Sciatic nerve (tissue), 2 donors: ENCODE measurements at places on chromosomes 5 and 9.

DNA sequence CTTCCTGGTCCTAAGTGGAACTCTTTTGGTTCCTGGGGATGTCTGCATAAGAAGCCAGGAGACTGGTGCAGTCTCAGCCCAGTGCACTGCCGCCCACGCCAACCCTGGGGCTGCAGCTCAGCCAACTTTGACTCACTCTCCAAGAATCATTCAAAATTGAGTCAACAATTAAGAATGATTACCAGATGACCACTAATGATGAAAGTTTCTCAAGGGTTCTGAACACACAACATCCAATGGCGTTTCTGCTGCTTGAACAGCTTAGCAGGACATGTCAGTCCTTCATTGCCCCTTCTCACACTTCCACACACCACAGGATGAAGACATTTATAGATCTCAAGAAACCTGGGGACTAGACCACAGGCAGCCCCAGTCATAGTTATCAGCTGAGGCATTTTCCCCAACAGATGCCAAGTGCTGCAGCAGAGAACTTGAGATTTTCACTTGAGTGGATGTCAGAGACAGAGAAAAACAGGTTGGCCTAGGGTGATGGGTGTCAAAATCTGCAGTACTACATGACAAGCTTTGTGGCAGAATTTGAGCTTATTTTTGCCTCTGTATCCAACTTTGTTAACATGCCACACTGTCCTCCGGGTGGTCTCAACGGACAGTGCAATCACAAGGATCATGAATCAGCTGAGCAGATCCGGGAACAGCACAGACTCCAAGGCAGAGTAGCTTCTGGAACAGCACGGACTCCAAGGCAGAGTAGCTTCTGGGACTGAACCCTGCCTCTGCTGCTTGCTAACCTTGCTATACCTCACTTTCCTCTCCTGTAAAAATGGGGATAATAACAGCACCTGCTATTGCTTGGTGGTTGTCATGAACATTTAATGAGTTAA lies 356.1 kb downstream of the SPOCK1 start:
- DNase-seq: no peak

DNA sequence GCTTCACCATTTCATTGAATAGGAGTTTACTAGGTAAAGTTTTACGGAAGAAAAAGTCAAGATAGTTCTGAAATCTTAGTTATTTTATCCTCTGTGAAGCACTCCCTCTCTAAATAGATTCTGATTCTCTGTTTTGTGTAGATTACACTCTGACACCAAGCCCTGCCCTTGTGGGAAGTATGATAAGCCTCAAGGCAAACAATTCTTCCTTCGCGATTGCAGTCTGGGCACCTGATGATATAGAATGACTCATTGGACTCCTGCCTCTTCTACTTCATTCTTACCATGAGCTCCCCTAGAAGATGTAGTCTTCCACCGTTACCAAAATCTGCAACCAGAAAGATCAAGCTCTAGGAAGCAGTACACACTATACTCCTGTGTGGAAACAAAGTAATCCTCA lies 626.9 kb upstream of the PTGER4 start:
- no peak for DNase-seq

GRCh38 chr9:91418215-91418610 lies 5.4 kb downstream of the NFIL3 start:
- no peak for DNase-seq

DNA sequence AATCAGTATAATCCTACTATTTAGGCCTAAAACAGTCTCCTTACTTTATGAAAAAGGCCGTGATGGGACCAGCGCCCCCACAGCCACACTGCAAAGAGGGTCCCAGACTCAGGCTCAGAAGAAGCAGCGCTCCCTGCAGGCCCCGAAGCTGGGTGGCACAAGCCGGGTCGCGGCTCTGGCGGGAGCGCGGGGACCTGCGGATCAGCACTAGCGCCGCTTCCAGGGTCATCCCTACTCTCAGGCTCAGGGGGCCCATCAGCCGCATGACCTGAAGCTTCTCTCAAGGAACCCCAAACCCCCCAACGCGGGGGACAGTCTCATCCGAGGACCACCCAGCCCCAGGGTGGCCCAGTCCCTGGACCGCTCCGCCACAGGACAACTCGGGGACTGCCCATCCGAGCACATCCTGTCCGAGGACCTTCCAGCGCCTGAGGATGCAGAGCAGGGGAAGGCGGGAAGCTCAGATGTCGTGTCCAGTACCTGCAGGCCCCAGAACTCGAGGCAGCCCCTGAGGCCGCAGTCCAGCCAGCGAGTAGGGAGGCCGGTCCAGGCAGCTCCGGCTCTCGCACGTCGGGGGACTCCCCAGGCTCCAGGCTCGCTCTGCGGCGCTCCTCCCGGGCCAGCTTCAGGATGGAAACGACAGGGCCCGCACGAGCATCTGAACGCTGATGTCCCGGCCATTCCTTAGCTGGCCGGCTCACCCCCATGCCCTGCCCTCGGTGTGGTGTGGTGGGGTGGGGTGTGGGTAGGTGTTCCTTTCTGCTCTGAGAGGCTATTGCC lies 32.4 kb upstream of the CDK20 start:
- DNase-seq: no peak

- DNase-seq: no peak
Observed at GRCh38 chr9:137255448-137256114, 454 bp downstream of the NELFB start.

- DNase-seq: no peak
Observed at GRCh38 chr9:33113799-33114547, 37.5 kb upstream of the SMU1 start.

- no peak for DNase-seq
Observed at GRCh38 chr5:119537704-119538103, 85.4 kb downstream of the HSD17B4 start.

- DNase-seq: no peak
Observed at GRCh38 chr9:130129432-130130061, 42.7 kb upstream of the NCS1 start.

DNA sequence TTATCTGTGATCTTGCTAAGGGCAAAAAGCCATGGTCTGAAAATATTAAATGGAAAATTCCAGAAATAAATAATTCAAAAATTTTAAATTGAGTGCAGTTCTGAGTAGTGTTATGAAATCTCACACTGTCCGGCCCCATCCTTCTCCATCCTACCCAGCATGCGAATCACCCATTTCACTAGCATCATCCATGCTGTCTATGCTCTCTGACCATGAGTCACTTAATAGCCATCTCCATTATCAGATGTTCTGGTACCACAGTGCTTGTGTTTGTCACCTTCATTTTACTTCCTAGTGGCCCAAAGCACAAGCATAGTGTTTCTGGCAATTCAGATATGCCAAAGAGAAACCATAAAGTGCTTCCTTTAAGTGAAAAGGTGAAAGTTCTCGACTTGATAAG lies 63.3 kb upstream of the SMC5 start:
- DNase-seq: no peak

- no peak for DNase-seq
Observed at GRCh38 chr9:75132244-75132643, 43.9 kb downstream of the OSTF1 start.

DNA sequence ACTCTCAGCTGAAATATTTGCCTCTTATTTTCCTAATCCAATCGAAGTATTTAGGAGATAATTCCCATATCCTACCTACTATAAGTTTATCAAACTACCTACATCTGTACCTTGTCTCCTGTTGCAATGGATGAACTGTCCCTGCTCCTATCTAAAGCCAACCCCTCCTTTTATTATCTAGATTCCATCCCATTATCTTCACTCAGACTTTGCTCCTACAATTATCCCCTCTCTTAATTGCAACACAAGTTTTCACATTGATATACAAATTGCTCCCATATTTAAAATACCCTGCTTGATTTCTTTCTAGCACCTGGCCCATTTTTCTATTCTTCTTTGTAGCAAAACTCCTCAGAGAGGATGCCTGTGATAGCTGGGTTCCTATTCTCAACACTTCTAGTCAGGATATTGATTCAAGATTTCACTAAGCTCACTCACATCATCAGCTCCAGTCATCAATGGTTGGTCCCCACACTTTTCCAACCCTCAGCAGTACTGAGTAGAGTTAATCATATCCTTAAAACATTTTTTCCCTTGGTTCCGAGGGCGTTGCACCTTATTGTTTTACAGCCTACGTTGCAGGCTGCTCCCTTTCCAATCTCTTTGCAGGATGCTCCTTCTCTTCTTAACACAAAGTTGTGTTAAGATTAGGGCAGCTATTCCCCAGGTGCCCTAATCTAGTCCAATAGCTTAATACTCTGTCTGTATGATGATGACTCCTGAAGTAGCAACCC lies 177.8 kb upstream of the PTGER4 start:
- no peak for DNase-seq

GRCh38 chr5:96219580-96220281 lies 213.3 kb downstream of the PCSK1 start:
- no peak for DNase-seq

- no peak for DNase-seq
Observed at GRCh38 chr5:168348084-168348414, 56.6 kb downstream of the WWC1 start.

DNA sequence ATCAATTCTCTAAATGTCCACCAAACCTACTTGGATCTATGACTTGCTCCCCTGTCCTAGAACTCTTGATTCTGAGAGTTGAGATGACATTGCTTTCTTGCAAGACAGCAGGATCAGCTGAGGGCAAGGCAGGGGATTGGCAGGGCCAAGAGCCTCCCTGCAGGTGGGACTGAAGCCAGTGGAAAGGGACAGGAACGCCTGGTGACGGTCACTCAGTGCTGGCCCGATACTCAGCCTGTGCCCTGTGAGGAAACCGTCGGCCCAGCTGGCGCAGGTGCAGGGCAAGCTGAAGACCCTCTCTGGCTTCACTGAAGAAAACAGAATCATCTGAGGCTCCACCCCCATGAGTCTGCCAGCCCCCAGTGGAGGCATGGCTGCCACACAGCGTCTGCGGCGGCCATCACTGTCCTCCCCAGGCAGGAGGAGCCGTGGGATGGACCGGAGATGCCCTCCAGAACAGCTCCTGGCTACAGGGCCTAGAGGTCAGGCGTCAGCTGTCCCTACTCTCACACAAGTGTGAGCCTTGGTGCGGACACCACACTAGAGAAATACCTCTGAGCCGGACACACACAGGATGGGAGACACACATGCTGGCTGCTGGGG lies 14.7 kb downstream of the UBAC1 start:
- DNase-seq: no peak

DNA sequence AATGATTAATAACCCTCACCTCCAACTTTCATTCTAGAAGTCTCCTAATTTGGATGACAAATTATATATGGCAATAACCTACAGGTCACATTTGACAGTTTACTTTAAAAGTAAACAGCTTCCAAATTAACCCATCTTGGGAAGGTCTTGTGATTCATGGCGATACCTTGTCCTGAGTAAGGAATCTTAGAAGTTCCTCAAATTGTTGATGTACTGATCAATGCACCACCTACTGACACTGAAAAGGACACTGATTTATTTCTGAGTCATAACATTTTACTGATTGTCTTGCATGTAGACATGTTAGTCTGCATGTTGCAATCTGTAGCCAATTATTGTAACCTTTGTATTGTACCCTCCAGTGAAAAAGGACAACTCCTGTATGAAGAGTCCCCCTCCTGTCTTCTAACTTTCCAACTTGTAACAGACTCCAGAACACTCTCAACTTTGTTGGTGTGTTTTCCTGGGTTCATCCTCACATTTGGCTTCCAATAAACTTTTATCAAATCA lies 16.0 kb upstream of the SLC22A5 start:
- no peak for DNase-seq

DNA sequence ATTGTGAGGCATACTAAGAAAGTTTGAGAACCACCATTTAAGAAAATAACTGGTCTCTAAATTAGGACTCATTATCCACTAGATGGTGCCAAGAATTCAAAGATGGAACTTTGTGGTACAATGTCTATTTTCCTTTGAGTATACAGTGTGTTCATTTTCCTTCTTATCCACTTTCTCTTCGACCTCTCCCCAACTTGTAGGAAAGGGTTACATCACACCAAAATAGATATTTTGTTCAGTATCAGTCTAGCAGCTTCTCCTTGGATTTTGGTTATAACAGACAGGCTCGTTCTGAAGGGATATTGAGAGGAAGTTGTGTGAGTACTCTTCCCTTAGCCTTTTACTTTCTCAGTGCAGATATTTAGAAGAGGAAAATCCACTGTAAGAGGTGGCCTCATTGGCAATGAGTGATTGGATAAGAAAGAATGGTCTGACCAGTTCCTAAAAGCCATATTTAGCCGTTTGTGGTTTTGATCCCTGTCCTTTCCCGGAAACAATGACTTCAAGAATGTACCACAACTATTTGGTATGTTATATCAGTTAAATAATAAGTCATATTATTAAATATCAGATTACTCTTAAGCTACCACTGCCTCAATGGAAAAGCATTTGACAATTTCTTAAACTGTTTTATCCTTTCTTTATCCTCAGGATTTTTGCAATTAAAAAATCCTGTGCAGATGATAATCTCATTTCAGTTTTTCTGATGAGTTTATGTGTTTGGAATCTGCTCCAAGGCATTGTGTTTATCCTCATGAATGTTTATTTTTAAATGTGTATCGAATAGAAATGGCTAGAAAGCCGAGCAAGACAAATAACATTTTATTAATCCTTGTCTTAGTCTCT lies 69.0 kb upstream of the GRAMD2B start:
- DNase-seq: no peak

- DNase-seq: no peak
Observed at GRCh38 chr5:74517700-74518099, 122.8 kb downstream of the ENC1 start.

- no peak for DNase-seq
Observed at GRCh38 chr5:168407211-168407610, 79.1 kb upstream of the RARS1 start.

DNA sequence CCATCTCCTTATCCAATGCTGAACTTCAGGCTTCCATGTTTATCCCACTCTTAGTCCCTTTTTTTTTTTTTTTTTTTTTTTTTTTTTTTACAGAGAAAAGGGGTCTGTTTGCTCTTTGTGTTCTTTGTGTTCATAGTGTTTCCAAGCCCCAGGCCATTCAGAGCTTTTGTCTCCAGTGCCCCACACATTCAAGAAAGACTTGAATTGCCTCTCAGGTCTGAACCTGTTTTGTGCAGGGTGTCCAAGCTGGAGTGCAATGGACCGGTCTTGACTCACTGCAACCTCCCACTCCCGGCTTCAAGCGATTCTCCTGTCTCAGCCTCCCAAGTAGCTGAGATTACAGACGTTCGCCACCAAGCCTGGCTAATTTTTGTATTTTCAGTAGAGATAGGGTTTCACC lies 191.2 kb downstream of the PALM2AKAP2 start:
- DNase-seq: no peak

GRCh38 chr9:72790989-72791388 lies 161.9 kb downstream of the ALDH1A1 start:
- DNase-seq: no peak

DNA sequence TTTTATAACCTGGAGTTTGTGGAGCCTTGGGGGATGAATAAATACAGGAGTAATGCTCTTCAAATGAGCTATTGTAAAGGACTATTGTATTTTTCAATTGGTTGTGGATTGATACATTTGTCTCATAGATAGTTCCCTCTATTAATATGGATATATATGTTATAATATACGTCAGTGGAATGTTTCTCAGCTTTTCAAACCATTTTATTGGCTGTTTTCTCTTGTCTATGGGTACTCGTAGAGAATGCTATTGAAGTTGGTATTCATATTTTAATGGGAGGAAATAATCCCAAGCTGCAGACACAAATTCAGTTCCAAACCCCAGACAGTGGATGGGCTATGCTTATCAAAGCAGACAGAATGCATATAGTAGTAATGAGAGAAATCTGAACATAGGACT lies 181.8 kb upstream of the DAB2 start:
- DNase-seq: no peak
